Activated CD4-positive, alpha-beta T cell treated with anti-CD3 and anti-CD28 coated beads, Interleukin-2, amount 10 ng/mL, durations not matched to agents 7 days and 5 days (primary cell): ENCODE measurements at places on chromosomes 6 and 20. TPM values are rescaled to one million over a fixed set of nuclear protein-coding genes. Genes with fewer than 3 reads are reported as not detected.

The ADAM33 gene
- not detected for total RNA-seq

The MAVS gene
- total RNA-seq = 34.8 TPM

The SCP2D1 gene
- total RNA-seq = not detected

The C6orf15 gene
- total RNA-seq = not detected

- DNase-seq = no peak
- peaks cover 34% of the 10 kb centered on the region for H3K4me1 ChIP-seq
- H3K4me3 ChIP-seq = no peak overlapping the region
- H3K36me3 ChIP-seq = peaks cover 47% of the 10 kb centered on the region
Observed at GRCh38 chr20:49851991-49852390, 39.4 kb downstream of the SLC9A8 start.
